ENCODE measurements at places on chromosomes 2 and 18.

DNA sequence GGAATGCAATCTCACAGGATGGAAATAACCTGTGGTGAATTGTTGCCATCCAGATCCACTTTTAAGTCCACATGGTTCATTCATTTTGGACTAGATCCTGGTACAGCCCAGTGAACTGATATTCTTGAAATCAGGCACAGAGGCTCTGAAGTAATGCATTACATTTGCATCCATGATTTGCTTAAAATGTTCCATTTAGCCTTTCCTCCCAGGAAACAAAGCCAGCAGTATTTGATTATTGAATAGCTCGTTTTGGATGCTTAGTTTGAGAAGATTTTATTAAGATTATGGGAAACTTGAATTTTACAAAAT is 995.8 kb upstream of the CDH2 start:
- no peak for DNase-seq

GRCh38 chr18:24674200-24674599 is 213.8 kb downstream of the HRH4 start:
- no peak for DNase-seq

- no peak for DNase-seq
Measured at GRCh38 chr2:108587621-108588020, 53.4 kb downstream of the LIMS1 start.

- no peak for DNase-seq
Measured at GRCh38 chr2:191025135-191025534, 11.2 kb upstream of the STAT1 start.

DNA sequence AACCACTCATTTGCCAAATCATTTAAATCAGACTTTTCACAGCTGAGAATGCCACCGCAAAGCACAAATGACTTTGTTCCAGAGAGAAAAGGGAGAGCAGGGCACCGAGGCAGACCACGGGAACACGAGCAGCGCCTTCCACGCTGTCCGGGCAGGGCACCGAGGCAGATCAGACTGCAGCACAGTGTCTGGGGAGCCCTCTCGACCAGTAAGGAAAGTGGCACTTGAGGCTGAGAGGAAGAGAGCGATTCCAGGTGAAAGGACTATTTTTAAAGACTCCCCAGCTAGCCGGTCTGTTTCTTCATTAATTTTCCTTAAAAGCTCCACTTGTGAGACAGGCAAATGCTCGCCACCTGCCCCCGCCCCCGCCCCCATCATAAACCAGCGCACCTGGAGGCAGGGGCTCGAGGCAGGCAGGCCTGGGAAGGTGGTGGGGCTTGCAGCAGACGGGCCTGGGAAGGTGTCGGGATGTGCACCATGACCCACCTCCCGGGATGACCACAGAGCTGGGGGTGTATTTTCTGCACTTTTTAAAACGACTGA is 80.9 kb upstream of the CTDP1 start:
- DNase-seq = no peak

DNA sequence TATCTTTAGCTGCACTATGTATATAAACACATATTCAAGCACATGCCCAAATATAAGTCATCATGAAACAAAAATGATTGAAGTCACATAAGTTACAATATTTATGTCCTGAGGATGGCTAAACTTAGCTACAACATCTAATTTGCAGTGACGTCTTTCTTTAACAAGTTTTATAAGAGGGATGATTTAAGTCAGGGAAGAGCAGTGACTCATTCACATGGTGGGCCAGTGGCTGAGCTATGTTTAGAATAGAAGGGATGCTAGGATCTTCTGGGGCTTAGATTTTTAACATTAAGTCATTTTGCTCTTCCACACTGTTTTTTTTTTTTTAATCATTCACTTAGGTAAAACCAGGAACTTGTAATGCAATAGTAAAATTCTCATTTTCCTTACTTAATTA is 22.3 kb downstream of the ADCYAP1 start:
- DNase-seq = no peak

- no peak for DNase-seq
Measured at GRCh38 chr2:231521443-231521842, 8.8 kb downstream of the NMUR1 start.

GRCh38 chr2:39583781-39584180 is 81.9 kb upstream of the TMEM178A start:
- DNase-seq = no peak

DNA sequence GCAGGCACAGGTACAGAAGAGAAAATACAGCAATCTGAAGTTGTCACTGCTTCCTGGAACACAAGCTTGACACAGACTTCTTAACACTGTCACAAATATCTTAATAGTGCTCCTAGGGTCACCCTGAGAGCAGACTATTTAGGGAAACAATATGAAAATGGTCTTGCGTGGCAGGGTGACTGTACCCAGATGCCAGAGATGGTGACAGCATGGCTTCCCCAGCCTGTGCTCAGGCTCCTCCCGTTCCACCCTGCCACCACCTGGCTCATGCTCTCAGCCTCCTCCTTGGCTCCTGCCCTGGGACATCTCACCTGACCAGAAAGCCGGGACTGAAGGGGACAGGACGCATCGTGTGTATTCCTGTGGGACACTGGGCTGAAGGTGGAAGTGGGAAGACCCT is 111.5 kb downstream of the RAPGEF4 start:
- DNase-seq = no peak

- DNase-seq = no peak
Measured at GRCh38 chr2:179692043-179692442, 169.4 kb downstream of the ZNF385B start.

- DNase-seq = peak; percentile 65
Measured at GRCh38 chr2:231228223-231228622, 29.8 kb downstream of the ARMC9 start.

DNA sequence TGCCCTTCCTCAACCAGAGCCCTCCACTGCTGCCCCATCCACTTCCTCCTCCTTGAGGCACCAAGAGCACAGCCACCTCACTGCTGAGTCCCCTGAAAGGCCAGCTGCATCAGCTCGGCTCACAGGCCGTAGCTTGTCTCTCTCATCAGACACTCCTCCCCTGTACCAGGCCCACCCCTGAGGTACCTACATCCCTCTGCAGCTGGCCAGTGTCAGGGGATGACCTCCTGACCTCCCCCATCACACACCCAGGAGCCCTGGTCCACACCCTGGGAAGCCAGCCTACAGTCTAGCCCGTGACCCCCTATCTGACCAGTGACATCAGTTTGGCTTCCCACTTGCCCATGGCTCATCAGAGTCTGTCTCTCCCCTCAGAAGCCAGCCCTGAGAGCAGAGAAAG is 205.6 kb downstream of the TNS1 start:
- DNase-seq = no peak

GRCh38 chr2:128369108-128369555 is 50.5 kb upstream of the HS6ST1 start:
- no peak for DNase-seq

- DNase-seq = no peak
Measured at GRCh38 chr18:26909599-26910290, 44.2 kb upstream of the AQP4 start.

GRCh38 chr2:200255549-200255948 is 50.9 kb upstream of the SPATS2L start:
- no peak for DNase-seq

DNA sequence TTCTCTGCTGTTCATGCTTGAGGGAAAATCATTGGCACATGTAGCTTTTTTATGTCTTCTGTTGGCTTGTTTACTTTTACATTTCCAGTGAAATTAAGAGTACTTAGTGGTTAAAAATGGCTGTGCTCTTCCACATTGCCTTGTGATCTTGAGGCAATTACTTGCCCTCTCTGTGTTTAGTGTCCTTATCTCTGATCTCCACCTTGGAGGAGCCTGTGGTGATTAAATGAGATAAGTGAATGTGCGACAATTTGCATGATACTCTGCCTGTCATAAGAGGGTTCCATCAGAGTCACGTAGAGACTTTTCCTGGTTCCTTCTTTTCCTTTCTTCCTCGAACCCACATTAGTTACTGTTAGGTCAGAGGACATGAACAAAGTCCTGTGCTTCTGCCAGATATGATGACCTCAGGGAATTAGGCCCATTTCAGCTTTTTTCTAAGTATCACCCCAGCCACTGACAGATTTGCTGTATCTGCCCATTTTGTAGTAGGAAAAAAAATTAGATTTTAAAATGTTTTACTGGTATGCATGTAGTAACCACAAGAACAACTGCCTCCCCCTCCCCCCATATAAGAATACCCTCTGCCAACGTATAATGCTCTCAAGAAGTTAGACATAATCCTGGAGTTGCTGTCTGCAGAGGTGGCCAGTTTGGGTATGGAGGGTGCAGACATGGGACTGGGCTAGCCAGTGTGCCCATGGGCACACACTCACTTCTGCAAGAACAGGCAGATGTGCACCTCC is 51.9 kb downstream of the TET3 start:
- DNase-seq = no peak

DNA sequence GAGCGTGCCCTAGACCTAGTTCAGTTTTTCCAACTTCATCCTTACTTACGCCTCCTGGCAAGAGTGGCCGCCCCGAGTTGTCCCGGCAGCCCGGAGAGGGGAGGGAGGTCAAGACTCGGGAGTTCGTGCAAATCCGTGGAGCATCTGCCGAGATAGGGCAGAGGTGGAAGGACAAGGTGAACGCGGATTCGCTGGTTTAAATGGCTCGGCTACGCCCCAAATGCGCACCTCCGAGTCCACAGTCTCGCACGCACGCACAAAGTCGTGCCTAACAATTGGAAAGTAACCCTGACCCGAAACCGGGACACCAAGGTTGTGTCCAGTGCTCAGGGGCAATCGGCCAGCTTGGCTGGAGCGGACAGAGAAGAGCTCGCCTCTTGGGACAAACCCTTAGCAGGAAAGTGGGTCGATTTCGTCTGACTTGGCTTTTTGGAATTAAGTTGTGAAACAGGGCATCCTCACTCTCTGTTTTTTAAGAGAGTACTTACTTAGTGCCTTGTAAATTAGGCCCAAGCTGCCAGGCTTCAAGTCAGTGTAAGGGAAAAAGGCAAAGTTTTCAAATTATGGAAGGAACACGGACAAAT is 726 bp upstream of the SS18 start:
- peak; percentile 71 for DNase-seq

GRCh38 chr2:157508676-157509075 is 64.8 kb upstream of the CYTIP start:
- no peak for DNase-seq

GRCh38 chr2:191250986-191251385 is 5.8 kb downstream of the MYO1B start:
- DNase-seq = no peak

DNA sequence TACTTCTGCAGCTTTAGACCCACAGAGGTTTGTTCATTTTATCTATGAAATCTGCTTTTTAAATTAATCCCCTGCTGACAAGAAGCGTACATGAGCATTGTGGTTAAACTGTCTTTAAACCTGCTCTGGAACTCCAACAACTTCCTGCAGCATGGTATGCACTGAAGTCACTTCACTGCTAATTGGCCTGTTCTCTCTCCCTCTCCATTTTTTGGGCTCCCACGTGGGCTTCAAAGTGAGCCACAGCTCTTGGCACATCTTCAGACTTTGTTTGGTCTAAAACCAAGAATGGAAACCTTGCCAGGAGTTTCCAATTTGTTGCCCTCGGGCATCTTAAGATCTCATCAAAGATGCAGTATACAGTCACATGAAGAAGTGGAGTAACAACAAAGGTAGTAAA is 311.4 kb downstream of the LRRTM1 start:
- no peak for DNase-seq

GRCh38 chr2:237160271-237160919 is 74.7 kb downstream of the COPS8 start:
- DNase-seq = no peak

GRCh38 chr2:178927173-178927572 is 120.0 kb upstream of the TTN start:
- DNase-seq = peak; percentile 21
